NK-92 treated with Interleukin-12 subunit alpha and Interleukin-12 subunit beta, amount 100 ng/mL, for 24 hours (cell line): ENCODE measurements at places on chromosomes 2 and 18.

- no peak for DNase-seq
Measured at GRCh38 chr2:234913208-234913626, 38.6 kb upstream of the SH3BP4 start.

GRCh38 chr2:149087751-149088150 is 49.3 kb downstream of the LYPD6B start:
- DNase-seq: no peak

DNA sequence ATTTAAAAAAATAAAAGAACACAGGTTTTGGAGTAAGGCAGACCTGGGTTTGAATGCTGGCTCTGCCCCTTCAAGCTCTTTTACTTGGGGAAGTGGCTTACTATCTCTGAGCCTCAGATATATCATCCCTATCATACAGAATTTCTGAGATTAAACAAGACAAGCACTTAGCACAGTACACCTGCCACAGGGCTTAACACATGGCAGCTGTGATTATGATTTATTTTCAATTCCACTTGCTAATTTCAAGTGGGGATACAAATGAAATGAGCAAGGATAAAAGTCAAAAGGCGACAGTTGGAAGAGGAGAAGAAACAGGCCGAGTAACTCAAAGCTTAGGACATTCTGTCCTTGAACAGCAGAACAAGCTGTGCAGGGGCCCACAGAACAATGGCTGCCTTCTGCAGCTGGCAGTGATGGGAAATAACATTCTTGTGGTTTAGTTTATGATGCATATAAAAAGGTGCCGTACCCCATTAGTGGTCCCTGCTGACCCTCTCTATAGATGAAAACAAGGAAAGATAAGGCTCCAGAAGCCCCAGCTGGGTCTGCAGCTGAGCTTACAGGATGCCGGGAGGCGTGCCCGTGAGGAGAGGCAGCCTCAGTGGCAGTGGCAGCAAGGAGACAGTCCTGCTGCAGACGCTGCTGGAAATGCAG is 45.3 kb downstream of the KIF3C start:
- no peak for DNase-seq

DNA sequence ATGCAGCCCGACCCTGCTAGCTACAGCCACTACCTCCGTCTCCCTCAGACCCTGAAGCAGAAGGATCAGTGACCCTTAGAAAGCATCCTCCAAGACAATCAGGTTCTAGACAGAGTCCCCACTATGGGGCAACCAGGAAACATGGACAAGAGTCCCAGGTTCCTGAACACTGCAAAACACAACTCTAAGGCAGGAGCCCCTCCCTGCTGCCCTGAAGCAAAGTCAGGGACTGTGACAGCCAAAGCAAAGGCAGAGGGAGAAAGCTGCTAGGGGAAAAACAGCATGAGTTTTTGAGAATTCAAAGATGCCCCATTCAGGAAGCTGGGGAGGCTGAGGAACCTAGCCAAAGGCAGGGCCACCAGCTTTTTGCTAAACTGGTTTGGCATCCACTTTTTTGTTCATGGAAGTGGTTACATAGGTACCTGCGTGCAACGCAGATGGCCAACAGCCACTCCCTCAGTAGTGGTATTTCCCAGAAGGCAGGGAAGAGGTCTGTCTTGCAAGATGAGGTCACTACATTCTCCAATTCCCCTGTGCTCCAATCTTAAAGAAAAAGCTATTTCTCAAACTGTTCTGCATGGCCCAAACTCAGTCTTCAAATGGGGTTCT is 33.2 kb downstream of the MYO5B start:
- no peak for DNase-seq

DNA sequence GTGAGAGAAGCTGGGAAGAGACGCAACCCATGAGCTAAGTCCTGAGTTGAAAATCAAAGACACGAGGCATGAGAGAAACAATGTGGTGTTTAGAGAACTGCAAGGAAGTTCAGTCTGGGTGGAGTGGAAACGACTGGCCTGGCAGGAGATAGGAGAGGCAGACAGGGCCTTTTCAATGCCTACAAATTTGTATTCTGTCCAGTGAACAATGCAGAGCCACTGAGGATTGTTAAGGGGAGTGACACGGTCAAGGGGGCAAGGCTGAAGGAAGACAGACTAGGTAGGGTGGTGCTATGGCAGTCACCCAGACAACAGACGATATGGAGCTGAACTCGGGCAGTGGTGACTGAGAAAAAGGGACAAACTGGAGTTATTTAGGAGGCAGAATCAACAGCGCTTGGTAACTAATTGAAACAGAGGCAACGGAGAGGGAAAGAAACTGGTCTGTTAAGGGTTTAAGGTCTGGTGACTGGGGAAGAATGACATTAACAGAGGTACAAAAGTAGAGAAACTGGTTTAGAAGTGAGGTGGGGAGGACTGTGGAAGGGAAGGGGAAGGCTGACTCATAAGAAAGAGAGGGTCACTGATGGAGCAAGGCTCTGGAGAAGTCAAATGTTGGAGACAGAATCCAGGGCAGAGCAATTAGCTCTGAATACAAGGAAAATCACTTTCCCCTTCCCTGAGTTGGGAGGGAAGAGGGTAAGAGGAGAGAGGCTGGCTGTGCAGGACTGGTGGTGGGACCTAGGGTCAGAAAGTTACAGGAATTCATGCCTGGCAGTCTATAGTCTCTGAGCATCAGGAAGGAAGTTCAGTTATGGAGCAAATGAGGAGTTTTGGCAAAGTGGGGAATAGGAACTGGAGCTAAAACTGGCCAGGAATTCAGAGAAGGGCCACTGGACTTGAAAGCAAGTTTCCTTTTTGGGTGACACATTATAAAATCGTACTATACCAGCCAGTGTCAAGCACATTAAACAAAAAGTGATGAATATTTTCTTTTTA is 63.4 kb upstream of the CHRNA1 start:
- no peak for DNase-seq

- DNase-seq: no peak
Measured at GRCh38 chr2:137964066-137964858, at the start of gene HNMT. HNMT (plus strand) TSS chr2:137964473; CDS start chr2:137964492, 19 bp downstream.

DNA sequence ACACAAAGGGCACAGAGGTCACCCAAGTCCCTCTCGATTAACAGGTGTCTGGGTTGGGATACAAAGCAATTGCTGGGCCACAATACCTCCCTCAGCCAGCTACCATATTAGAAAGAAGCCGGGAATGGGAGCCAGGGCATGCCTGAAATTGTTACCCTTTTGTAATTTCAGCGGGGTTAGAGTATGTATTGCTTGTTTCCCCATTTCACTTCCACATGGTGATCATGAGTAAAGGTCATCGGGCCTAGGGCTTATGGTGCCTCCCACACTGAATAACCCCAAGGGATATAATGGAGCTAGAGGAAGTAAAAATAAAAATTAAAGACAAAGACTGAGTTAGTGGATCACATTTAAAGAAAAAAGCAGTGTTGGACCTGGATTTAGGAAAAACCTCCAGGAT is 437.2 kb upstream of the KLHL29 start:
- DNase-seq: no peak

DNA sequence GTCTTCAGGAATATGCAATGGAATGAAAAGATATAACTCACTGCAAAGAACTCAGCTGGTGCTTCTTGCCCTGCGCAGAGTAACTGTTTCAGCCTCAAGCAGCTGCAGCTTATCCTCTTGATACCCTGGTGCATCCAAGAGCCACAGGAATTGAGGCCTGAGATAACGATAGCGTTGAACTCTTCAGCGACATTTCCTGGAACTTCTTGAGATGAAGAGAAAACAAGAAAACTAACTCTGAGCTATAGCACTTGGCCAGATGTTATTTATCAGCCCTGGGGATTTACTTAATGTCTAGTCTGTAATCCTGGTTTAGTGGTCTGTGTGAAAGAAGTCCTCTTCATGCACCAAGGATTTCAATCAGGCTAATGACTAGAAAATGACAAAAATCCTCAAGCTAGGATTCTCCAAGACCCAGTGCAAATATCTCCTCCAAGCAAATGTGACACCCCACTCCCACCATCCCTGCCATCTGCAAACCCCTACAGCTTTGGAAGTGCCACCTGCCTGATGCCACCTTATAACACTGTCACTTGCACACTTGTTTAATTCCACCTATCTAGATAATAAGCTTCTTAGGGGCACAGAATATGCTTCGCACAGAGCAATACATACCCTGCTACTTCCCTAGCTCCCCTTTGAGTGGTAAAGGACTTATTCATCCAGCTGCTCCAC is 40.6 kb downstream of the EHD3 start:
- no peak for DNase-seq

DNA sequence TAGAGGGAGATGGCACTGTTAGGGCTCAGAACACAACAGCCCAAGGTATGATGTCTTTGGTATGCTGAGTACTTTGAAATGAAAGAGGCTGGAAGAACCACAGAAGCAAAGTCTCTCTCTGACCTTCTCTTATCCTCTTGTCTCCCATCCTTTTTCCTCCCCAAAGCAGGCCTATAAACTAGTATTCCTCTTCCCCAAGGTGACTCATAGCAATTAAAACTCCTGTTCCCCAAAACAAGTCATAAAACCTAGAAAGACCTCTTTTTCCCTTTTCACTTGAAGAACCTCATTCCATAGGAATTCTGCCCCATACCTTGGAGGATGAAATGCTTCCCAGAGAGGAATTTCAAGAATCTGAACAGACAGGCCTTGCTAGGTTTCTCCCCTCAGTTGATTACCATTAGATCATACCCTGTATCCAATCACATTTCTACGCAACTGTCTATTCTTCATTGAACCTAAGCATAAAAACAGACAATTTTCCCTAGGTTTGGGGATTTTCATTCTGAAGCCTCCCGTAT is 25.7 kb downstream of the MDH1 start:
- DNase-seq: no peak

GRCh38 chr2:103959174-103960128 is 894.5 kb upstream of the POU3F3 start:
- DNase-seq: no peak

GRCh38 chr18:8045884-8046281 is 478.8 kb downstream of the PTPRM start:
- DNase-seq: no peak

- DNase-seq: no peak
Measured at GRCh38 chr2:31874071-31874470, 136.7 kb downstream of the MEMO1 start.

GRCh38 chr2:235977445-235977844 is 190.7 kb downstream of the GBX2 start:
- DNase-seq: no peak

DNA sequence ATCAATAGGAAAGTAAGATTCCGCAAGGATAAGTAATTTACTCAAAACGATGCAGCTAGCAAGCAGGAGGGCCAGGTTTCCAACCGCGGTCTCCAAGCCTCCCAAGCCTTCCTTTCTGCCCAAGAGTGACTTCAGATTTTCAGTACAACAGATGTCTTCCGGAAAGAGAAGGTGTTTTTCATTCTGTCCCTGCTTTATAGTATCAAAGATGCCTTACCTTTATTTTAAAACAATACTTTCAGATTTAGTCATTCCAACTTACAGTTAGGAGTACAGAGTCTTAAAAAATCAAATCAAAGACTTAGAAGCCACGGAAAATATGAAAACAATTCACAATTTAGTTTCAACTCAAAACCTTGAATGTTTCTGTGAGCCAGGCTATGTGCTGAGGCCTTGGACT is 43.6 kb downstream of the CYB5A start:
- no peak for DNase-seq

DNA sequence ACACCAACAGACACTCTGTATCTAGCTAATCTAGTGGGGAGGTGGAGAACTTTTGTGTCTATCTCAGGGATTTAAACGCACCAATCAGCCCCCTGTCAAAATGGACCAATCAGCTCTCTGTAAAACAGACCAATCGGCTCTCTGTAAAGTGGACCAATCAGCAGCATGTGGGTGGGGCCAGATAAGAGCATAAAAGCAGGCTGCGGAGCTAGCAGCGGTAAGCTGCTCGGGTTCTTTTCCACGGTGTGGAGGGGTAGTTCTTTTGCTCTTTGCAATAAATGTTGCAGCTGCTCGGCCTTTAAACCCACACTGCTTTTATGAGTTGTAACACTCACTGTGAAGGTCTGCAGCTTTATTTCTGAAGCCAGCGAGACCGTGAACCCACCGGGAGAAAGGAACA is 51.3 kb upstream of the FOXI3 start:
- DNase-seq: no peak

DNA sequence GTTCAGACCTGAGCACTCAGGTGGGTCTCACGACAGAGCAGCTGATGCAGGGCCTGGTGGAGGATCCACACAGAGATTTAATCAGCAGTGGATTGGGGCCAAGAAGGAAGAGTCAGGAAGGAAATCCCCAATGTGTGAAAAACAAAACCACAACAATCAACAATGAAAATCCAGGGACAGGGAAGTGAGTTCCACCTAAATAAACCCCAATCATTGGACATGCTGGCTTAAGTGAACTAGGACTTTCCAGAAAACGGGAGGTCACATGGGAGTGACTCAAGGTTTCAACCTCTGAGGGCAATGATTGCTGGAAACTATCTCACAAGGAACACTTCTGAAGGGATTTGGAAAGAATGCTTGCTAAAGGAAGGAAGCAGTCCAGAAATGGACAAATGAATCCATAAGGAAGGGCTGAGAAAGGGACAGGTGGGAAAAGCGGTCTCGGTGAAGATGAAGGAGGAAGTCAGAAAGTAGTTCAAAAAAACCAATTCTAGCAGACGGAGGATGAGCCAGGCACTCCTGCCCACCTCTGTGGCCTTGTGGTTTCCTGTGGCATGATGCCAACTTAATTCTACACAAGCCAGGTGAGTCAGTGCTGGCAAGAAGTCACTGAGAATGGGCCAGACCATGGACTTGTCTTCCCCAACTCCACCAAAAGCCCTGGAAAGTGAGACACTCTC is 15.4 kb upstream of the XDH start:
- DNase-seq: no peak
